ENCODE measurements at places on chromosomes 1 and 21.

DNA sequence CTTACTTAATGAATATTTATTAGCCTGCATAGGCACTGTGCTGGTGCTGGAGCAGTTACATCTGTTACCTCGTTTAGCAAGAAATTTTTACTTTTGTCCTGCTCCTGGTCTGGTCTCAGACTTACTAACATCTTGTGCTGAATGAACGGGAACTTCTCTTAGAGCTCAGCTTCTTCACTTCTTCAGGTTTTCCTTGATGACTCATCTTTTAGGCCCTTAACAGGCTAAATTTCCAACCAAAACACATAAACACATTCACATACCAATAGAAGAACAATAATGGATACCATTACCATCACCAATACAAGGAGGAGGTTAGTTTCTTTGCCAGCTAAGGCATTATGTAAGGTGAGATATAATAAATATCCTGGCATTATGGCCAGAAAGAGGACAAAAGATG, 68.9 kb downstream of the IFI44 start:
- no peak for DNase-seq

DNA sequence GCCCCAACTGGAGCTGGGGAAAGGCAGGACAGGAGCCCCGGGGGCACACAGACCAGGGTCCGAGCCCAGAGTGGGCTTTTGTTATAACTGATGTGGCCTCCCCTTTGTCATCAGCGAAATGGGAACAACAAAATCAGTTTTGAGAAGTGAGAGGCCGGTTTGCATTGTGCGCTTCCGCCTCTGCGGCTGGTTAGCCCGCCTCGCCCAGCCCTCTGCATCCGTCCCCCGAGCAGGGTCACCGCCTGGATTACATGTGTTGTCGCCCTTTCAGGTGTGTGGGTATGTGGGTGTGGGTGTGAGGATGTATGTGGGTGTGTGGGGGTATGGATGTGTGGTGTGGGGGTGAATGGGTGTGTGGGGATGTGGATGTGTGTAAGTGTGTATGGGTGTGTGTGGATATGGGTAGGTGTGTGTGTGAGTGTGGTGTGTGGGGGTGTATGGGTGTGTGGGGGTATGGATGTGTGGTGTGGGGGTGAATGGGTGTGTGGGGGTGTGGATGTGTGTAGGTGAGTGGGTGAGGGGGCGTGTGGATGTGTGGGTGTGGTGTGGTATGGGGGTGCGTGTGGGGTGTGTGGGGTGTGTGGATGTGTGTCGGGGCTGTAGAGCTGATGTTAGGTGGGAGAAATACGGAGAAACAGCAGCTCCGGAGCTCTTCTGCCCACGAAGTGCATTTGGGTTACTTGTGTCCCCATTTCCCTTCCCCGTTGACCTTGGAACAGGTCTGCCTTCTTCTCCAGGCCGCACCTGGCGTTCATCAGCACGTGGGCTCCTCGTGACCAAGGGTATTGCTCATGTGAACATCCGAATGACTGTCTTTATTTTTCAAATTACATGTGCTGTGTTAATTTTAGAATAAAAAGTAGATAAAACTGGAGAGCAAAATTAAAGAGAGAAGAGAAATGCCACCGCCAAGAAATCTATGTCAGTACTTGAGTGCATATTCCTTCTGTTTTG, 67.6 kb downstream of the FHAD1 start:
- DNase-seq, result no peak

GRCh38 chr1:205204552-205204951, 7.0 kb downstream of the DSTYK start:
- DNase-seq, result no peak

- no peak for DNase-seq
Observed at GRCh38 chr1:12014141-12014991, 4.9 kb upstream of the MIIP start.

GRCh38 chr21:45380566-45380965, 24.4 kb upstream of the COL18A1 start:
- no peak for DNase-seq

- DNase-seq, result no peak
Observed at GRCh38 chr21:33892853-33893252, 22.8 kb downstream of the ATP5PO start.

DNA sequence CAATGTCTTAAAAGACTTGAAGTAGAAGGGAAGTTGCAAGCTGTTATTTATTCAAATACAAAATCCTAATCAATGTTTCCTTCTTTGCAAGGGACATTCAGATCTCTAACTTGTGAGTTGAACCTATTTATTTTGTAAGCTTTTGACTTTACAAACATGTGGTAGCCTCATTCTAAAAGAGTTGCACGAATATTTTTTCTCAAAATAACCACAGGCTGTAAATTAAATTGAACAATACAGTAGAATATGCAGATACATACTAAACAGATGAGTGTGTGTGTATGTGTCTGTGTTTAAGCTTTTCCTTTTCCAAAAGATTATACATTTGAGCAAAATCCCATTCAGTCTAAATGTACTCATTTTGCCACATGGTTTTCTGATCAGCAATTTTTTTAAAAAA, 4.8 kb upstream of the DYNLT5 start:
- DNase-seq, result no peak

GRCh38 chr1:14262637-14263036, 335.8 kb upstream of the KAZN start:
- DNase-seq, result no peak

- no peak for DNase-seq
Observed at GRCh38 chr1:221187174-221187573, 307.9 kb downstream of the HLX start.

DNA sequence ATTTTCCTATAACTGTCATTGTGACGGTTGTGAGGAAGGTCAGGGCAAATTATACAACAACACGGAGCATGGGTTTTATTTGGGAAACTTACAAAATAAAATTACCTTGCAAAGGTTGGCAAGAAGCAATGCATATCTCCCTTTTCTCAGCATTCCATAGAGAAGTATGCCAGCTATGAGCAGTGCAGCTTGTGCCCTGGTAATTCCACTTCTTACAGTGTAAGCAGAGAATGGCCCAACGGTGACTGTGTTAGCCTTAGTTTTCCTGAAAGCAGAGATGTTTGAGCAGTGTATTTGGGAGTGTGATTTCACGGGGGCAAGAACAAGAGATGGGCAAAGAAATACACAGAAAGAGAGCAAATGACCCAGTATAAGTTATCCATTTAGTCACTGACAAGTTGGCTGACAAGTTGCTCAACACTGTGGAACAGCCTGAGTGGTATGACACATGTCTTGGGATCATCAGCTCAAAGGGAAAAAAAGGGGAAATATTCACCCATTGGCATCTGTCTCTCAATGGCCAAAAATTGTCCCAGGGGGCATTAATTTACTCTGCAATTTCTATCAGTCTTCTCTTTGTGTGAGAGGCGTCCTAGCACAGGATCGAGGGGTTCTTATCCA, 210.9 kb upstream of the NRIP1 start:
- DNase-seq, result no peak

GRCh38 chr21:18191139-18191538, 53.5 kb upstream of the CHODL start:
- DNase-seq, result no peak

GRCh38 chr1:12338823-12339222, 109.0 kb downstream of the VPS13D start:
- no peak for DNase-seq

DNA sequence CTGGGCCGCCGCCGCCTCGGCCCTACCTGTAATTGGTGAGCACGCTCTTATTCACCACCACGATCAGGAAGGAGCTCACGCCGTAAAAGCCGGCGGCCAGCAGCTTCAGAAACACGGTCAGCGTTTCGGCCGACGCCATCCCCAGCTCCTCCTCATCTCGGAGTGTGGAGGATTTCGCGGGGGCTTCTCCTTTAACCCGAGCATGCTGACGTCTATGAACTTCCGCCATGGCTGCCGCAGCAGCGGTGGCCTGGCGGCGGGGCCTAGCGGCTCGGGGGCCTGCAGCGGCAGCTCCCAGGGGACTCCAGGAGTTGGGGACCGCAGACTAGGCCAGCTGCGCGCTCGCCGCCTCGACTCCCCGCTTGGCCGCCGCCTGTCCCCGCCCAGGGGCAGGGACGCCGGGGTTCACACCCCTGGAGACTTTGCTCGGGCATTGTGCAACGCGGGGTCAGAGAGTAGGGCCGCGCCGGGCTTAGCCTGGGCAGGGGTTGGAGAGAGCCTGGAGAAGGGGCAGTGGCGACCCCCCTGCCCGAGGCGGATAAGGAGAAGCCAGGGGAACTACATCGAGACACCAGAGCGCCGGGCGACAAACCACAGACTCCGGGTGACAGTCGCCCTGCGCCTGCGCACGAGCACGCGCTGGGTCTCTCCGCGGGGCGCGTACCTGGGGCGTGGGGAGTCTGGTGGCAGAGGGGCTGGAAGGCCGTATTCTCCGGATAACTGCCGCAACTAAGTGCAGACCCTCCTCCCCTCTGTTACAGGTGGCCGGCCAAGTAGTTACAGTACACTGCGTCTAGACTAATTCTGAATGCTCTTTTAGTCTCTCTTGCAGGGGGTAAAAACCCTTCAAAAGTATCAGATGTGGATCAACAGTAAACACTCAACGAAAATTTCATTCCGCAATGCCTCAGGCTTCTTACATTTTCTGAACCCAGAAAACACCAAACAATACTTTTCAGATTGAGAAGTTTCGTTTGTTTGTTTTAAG, at the start of gene SLC35D1:
Gene SLC35D1 (minus strand): TSS at position 364 of the 988 bp plus-strand sequence. CDS start 135 bp downstream, at position 229.
- DNase-seq, result peak; percentile 63

GRCh38 chr21:15557925-15558324, 171.9 kb upstream of the USP25 start:
- DNase-seq, result no peak

DNA sequence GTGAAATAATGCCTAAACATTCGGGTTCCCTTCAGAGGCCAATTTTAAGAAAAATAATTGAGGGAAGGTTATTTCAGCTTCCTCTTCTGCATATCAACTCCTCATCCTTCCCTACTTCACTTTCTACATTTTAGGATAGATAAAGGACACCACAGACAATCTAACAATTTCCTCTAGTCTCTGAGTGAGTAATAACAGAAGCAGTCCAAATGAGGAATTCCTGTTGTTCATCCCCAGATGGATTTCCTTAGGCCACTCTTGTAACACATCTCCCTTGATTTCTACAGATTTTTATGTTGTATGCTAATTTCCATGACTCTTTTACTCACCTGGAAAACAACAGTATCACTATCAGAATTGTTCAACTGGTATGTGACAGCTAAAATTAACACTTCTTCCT, 87.7 kb upstream of the LYPLAL1 start:
- no peak for DNase-seq

- DNase-seq, result no peak
Observed at GRCh38 chr1:153705484-153705883, 22.4 kb upstream of the INTS3 start.

DNA sequence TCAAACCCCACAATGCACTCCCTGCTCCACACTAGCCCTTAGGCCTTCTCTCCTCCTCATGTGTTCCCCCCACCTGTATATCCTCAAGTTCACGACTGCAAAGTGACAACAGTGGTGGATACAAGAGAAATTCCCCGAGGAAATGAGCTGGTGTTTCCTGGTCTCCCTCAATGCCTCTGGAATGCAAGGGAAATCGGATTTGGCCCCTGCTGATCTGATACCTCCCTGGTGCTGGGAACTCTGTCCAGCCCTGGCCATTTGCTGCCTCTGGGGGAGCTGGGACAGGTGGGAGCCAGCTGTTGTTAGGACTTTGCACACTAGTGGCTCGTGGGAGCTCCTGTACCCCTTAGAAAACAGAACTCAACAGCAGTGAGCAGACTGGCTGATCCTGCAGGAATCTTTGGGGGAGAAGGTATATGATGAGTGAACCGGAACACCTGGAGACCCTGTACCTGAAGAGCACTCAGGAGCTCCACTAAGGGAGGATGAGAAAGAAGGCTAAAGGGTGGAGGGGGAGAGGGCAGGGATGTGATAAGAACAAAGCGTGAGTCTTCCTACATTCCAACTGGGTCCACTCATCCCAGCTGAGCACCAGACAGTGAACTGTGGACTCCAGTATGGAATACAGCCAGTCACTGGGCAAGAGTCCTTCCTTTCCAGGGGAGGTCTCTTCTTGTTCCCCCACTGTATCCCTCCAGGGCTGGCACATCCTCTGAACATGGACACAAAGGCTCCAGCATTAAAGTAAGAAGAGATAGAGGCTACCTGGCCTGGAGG, 69.3 kb downstream of the PLXNA2 start:
- no peak for DNase-seq

DNA sequence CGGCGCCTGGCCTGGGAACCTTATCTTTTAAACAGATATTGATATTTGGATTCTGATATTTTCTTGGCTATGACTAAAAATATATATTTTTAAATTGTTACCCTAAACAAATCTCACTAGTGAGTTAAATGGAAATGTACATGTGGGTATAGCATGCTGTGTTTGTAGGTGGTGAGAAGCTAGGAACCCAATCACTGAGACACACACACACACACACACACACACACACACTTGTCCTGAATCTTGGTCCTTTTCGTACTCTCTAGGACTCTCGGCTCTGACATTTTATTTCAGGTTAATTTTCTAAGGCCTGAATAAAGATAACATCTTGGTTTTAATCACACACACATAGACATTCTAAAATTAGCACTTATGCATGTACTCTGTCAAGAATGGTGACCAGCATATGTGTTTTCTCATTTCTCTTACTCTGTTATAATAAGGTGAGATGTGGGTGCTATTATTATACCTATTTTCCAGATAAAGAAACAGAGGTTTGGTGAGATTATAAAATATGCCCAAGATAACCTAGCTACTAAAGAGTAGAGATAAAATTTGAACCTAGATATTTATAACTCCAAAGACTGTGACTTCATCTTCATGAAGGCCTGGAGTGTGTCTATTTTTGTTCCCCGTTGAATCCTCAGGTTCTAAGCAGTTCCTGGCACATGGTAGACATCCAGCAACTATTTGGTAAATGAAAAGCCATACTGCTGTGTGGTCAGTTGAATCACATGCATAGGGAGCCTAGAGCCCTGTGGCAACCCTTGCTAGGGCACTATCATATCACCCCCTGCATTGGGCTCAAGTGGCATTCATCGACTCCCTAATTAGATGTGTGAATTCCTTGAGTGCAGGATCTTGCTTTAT, 85.0 kb upstream of the RAB3GAP2 start:
- DNase-seq, result no peak

DNA sequence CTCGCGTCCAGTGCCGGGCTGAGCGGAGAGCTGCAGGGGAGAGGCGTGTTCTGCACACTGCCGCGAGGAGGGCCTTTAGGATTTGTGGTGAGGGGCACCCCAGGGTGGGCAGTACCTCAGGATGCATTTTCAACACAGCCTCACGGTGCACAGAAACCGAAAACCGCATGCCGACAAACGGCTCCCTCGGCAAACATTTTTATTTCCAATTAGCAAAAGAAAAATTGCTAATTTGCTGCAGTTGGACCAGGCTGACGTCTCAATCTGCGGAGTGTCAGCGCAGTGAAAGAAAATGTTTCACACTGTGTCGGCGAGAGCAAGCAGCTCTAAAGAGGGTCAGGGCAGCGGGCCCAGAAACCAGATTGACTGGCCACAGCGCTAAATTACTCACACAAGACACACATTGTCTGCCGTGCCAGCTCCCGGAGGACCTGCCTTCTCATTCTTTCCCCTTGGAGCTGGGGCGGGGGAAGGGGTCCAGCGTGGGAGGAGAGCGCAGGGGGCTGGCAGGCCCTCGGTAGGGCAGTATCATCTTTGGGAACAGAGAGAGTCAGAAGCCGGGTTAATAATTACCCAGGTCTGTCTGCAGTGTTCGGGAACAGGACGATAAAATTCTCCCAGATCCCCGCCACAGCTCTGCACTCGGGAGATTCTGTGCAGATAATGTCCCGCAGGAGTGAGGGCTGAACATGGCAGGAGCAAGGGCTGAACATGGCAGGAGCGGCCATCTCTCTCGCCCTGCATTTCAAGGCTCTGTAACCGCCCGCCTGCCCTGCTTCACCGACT, 150.2 kb downstream of the PRDM16 start:
- no peak for DNase-seq

GRCh38 chr1:186985889-186986491, 157.2 kb downstream of the PLA2G4A start:
- no peak for DNase-seq

GRCh38 chr1:239913141-239913585, 178.5 kb upstream of the FMN2 start:
- DNase-seq, result no peak
